Calu3 (cell line): ENCODE measurements at places on chromosomes 1 and 21. TPM values are rescaled to one million over a fixed set of nuclear protein-coding genes. Genes with fewer than 3 reads are reported as not detected.

The S100A14 gene
- total RNA-seq, result 74.6 and 106 TPM in 2 replicates

The GCSAML gene
- total RNA-seq, result not detected in 2 replicates

The LAD1 gene
- 209 and 244 TPM in 2 replicates for total RNA-seq

The ADORA1 gene
- 1.5 and 1.7 TPM in 2 replicates for total RNA-seq

The ZMYND12 gene
- 0.83 and 1.1 TPM in 2 replicates for total RNA-seq

The SLAMF6 gene
- not detected in 2 replicates for total RNA-seq

The KLF17 gene
- total RNA-seq, result not detected in 2 replicates

The PLEKHN1 gene
- 11.9 and 16.2 TPM in 2 replicates for total RNA-seq

The ARMH1 gene
- total RNA-seq, result 4.7 and 5.8 TPM in 2 replicates

DNA sequence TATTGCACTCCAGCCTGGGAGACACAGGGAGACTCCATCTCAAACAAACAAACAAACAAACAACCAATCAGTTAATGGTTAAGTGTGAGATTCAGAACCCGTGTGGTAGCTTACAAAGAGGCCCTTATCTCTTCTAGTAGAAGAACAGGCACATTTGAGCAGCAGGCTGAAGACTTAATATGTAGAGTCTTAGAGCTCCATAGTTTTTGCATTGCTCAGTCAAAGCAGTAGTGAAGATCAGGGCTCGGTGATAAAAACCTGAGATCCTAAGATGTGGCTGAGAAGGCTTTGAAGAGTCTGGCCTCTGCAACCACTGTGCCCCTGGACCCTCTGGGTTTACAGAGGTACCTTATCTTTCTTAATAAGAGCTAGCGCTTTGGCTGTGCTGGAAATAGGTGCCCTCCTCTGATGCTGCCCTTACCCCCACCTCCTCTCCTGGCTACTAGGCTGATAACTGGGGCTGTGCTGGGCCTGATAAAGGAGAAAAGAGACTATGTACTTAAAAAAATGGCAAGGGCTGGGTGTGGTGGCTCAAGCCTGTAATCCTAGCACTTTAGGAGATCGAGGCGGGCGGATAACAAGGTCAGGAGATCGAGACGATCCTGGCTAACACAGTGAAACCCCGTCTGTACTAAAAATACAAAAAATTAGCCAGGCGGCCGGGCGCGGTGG lies 10.5 kb upstream of the UCK2 start:
- peaks cover 9% of the 10 kb centered on the region for H3K4me1 ChIP-seq
- H3K36me3 ChIP-seq, result no peaks in the 10 kb centered on the region
- DNase-seq, result no peak
- H3K27ac ChIP-seq, result no peak overlapping the region
- H3K4me3 ChIP-seq, result no peak overlapping the region

- H3K4me3 ChIP-seq, result no peak overlapping the region
- H3K4me1 ChIP-seq, result no peaks in the 10 kb centered on the region
- no peaks in the 10 kb centered on the region for H3K36me3 ChIP-seq
- H3K27me3 ChIP-seq, result no peaks in the 10 kb centered on the region
- no peak for DNase-seq
These were observed 55.2 kb downstream of the ST6GALNAC3 start for GRCh38 chr1:76129731-76130130.

GRCh38 chr21:21624674-21625073 lies 626.5 kb downstream of the NCAM2 start:
- no peak for DNase-seq
- no peaks in the 10 kb centered on the region for H3K27me3 ChIP-seq
- no peaks in the 10 kb centered on the region for H3K36me3 ChIP-seq
- H3K4me1 ChIP-seq, result no peaks in the 10 kb centered on the region
- H3K27ac ChIP-seq, result no peak overlapping the region
- no peak overlapping the region for H3K4me3 ChIP-seq

DNA sequence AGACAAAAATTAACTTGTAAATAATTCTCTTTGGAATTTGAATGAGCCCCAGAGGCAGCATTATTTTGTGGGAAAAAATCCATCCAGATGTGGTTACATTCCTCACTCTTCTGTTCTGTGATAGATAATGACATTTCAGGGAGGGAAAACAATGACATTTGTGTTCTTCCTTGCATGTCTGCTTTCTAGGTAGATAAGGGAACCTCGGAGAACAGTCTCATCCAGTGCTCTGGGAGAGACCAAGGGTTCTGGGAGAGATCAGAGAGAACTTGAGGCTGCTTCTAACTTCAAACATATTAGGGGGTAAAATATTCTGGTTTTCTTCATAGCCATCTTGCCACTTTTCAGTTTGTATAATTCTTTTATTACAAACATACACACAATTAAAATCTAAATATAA lies 269.2 kb downstream of the NEGR1 start:
- H3K4me1 ChIP-seq, result no peaks in the 10 kb centered on the region
- H3K27me3 ChIP-seq, result no peaks in the 10 kb centered on the region
- no peak for DNase-seq
- no peak overlapping the region for H3K4me3 ChIP-seq
- no peaks in the 10 kb centered on the region for H3K36me3 ChIP-seq
- H3K27ac ChIP-seq, result no peak overlapping the region

DNA sequence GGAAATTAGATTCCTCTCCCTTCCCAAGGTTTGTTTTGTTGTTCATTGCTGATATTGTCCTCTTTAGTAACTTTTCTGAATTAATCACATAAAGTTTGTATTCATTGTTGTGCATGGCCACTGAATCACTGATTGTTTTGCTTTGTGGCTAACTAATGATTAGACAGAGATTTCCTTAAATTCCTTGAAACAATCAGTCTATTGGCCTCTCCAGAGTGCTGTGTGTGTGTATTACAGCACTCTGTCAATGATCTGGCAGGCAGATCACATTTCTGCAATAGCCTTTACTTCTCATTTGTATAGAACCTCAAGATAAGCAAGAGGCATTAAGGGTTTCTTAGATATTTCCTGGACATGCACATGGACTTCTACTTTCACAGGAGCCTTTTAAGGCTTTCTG lies 78.6 kb downstream of the DUSP10 start:
- no peaks in the 10 kb centered on the region for H3K27me3 ChIP-seq
- no peak overlapping the region for H3K4me3 ChIP-seq
- H3K4me1 ChIP-seq, result peaks cover 44% of the 10 kb centered on the region
- H3K27ac ChIP-seq, result peak overlapping the region; percentile 55

DNA sequence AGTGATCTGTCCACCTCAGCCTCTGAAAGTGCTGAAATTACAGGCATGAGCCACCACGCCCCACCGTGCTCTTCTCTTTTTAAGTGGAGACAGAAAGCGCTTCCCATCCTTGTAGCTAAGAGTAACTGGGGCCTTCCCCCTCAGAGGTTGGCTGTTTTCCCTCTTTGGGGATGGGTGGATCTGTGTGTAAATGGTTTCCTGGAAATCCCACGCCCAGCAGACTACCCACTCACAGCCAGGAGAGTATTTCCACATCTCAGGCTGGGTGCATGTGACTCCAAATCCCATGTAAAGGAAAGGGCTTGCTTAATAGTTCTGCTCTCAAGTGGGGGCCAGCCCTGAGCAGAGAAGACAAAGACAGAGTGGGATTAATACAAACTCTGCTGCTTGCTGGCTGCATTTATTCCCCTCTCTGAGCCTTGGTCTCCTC lies 19.6 kb upstream of the TCEA3 start:
- no peak overlapping the region for H3K27ac ChIP-seq
- no peaks in the 10 kb centered on the region for H3K36me3 ChIP-seq
- H3K4me1 ChIP-seq, result no peaks in the 10 kb centered on the region
- no peak for DNase-seq
- peaks cover 25% of the 10 kb centered on the region for H3K27me3 ChIP-seq

DNA sequence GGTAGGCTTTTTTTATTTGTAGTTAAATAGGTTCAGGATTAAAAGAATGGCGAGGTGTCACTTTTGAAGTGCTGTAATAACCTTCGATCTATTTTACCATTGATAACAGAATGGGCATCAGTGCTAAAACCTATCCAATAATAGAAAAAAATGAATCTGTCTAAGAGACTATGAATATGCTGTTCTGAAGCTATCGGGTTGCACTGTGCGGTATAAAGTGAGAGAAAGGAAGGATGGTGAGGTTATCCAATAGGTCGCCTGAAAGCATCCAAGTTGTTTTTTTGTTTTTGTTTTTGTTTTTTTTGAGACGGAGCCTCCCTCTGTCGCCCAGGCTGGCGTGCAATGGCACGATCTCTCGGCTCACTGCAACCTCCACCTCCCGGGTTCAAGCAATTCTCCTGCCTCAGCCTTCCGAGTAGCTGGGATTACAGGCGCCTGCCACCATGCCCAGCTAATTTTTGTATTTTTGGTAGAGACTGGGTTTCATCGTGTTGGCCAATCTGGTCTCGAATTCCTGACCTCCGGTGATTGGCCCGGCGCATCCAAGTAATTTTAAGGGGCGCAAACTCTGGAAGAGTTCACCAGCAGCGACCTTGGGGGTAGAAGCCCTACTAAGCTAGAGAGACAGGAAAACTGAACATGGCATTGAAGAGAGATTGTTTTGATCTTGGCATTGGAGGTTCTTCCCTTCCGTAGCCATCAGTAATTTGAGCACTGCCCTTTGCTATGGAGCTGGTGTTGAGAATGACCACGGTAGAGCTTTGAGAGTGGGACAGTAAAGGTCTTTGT lies 8.7 kb upstream of the MDM4 start:
- peak overlapping the region; percentile 71 for H3K4me3 ChIP-seq
- peaks cover 14% of the 10 kb centered on the region for H3K27me3 ChIP-seq
- H3K27ac ChIP-seq, result peak overlapping the region; percentile 100
- peak; percentile 58 for DNase-seq
- peaks cover 40% of the 10 kb centered on the region for H3K36me3 ChIP-seq
- peaks cover 45% of the 10 kb centered on the region for H3K4me1 ChIP-seq

- H3K36me3 ChIP-seq, result peaks cover 3% of the 10 kb centered on the region
- H3K27me3 ChIP-seq, result no peaks in the 10 kb centered on the region
- H3K4me1 ChIP-seq, result no peaks in the 10 kb centered on the region
- H3K4me3 ChIP-seq, result no peak overlapping the region
These were observed 6.1 kb upstream of the NPHP4 start for GRCh38 chr1:5998051-5998905.

DNA sequence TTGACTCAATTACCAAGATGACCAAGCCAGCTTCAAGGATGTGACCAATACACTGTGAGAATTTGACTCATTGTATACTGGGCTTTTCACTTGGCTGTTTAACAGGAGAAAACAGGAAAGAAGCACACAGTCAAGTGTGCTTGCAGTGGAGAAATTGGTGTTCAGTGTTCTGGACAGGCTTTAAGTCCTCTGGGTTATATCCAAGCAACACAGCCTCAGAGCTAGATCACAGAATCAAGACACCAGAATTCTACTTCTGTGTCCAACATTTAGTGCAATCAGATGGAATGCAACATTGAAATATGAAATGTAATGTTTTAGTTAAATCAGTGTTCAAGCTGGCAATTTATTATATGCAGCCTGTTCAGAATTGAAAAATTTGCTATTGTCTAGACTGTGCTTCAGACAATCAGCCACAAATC lies 694.4 kb downstream of the LTN1 start:
- H3K36me3 ChIP-seq, result no peaks in the 10 kb centered on the region
- no peak overlapping the region for H3K27ac ChIP-seq
- H3K4me3 ChIP-seq, result no peak overlapping the region

DNA sequence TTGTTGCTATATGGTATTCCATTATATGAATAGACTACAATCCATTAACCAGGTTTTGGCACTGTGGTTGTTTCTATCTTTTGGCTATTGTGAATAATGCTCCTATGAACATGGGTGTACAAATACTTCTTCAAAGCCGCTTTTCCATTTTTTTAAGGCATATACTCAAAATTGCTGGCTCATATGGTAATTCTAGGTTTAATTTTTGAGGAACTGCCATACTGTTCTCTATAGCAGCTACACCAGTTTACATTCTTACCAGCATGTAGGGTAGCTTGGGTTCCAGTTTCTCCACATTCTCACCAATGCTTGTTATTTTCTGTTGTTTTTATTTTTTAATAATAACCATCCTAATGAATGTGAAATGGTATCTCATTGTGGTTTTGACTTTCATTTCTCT lies 19.9 kb upstream of the AGO1 start:
- DNase-seq, result no peak
- H3K4me1 ChIP-seq, result no peaks in the 10 kb centered on the region
- H3K27ac ChIP-seq, result no peak overlapping the region
- H3K36me3 ChIP-seq, result no peaks in the 10 kb centered on the region
- H3K27me3 ChIP-seq, result no peaks in the 10 kb centered on the region

- peaks cover 14% of the 10 kb centered on the region for H3K36me3 ChIP-seq
- no peak for DNase-seq
- H3K27ac ChIP-seq, result no peak overlapping the region
- H3K27me3 ChIP-seq, result no peaks in the 10 kb centered on the region
These were observed 38.3 kb downstream of the CD34 start for GRCh38 chr1:207872621-207873020.

DNA sequence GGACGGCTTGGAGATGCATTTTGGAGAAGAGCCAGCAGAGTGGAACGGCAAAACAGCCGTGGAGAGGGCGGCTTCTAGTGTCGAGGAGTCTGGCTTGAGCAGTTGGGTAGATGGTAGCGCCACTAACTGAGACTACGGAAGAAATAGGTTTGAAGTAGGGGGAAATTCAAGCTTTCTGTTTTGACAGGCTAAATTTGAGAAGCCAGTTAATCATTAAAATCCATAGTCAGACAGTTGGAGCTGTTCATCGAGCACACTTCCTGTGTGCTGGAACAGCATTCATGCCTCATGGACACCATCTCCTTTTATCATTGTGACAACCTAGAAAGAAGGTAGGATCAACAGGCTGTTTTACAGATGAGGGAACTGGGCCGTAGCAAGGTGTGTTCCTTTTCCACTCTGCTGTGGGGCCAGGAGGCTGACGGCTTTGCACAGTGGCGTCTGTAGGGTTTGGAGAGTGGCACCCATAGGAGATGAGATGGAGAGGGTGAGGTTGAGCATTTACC lies 3.4 kb upstream of the PKLR start:
- H3K36me3 ChIP-seq, result peaks cover 17% of the 10 kb centered on the region
- no peak overlapping the region for H3K4me3 ChIP-seq
- DNase-seq, result no peak
- peaks cover 29% of the 10 kb centered on the region for H3K4me1 ChIP-seq
- H3K27ac ChIP-seq, result no peak overlapping the region

DNA sequence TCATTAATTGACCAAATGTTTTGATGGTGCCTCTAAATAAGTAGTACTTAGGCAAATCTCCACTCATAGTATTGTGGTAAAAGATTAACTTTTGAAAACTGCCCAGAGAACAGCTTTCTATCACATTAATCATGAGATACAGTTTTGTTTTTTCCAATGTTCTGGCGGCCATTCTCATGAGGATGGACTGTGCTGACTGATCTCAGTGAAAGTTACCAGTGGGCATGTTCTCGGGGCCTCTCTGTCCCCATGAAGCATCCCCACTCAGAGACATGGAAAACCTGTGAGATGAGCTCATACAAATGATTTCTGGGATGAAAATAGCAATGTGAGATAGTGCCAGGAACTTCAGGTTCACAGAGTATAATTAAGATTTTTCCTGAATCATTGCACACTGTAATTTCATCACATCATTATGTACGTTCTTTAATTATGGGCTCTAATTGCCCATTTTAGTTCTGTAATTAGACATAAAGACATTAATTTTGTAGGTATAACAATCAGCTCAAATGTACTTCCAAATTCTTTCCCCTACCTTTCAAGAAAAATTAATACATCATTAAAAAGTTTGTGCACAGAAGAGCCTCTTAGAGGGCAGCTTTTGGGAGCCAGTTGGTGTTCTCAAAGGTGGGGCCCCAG lies 40.5 kb downstream of the DDR2 start:
- no peak for DNase-seq
- H3K4me1 ChIP-seq, result peaks cover 9% of the 10 kb centered on the region
- no peaks in the 10 kb centered on the region for H3K27me3 ChIP-seq
